Esophagus muscularis mucosa (tissue), 4 donors: ENCODE measurements at places on chromosomes 13 and 19. TPM values are rescaled to one million over a fixed set of nuclear protein-coding genes. Genes with fewer than 3 reads are reported as not detected.

GRCh38 chr13:97948041-97948440 lies 5.4 kb upstream of the IPO5 start:
- H3K27me3 ChIP-seq = no peaks in the 10 kb centered on the region
- H3K4me3 ChIP-seq = no peak overlapping the region
- no peaks in the 10 kb centered on the region for H3K4me1 ChIP-seq
- no peak for DNase-seq
- H3K36me3 ChIP-seq = no peaks in the 10 kb centered on the region
- no peak overlapping the region for H3K27ac ChIP-seq

GRCh38 chr19:56087647-56088496 lies 33.2 kb downstream of the ZNF787 start:
- H3K36me3 ChIP-seq = peaks cover 41% of the 10 kb centered on the region
- no peaks in the 10 kb centered on the region for H3K27me3 ChIP-seq
- DNase-seq = no peak

- no peaks in the 10 kb centered on the region for H3K27me3 ChIP-seq
- H3K27ac ChIP-seq = no peak overlapping the region
- no peak for DNase-seq
- H3K4me1 ChIP-seq = no peaks in the 10 kb centered on the region
- no peak overlapping the region for H3K4me3 ChIP-seq
- no peaks in the 10 kb centered on the region for H3K36me3 ChIP-seq
Observed at GRCh38 chr19:31639306-31639705, 290.1 kb upstream of the TSHZ3 start.

DNA sequence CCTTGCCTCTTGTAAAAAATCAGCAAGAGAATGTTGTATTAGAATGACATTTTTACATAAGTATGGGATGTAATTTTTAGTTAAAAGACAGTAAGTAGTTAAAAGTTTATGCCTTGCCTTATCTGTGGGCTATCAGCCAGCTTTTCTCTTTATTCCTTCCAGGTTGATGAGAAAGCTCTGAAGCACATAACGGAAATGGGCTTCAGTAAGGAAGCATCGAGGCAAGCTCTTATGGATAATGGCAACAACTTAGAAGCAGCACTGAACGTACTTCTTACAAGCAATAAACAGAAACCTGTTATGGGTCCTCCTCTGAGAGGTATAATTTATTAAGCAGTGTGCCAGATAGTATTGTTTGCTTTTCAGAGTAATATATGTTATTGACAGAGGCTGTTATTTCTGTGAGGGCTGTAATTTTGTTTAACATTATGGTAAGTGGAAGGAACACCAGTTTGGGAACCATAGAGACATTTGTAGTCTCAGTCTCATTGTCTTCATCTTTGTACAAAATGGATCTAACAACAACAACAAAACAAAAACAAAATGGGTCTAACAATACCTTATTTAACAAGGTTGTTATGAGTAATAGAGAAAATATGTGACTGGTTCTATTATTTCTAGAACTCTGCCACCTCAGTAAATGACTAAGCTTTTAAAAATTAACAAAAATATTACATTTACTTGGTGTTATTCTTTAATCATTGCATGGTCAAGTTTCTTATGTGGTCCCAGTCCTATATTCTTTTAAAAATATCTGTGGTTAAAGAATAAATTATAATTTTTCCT lies 112.8 kb downstream of the TDRD3 start:
- DNase-seq = no peak
- H3K27ac ChIP-seq = no peak overlapping the region
- peaks cover 21% of the 10 kb centered on the region for H3K36me3 ChIP-seq
- H3K27me3 ChIP-seq = no peaks in the 10 kb centered on the region
- H3K4me1 ChIP-seq = no peaks in the 10 kb centered on the region
- H3K4me3 ChIP-seq = no peak overlapping the region

Gene ZNF99
- total RNA-seq = under 0.01 TPM

Gene KIR2DL4
- total RNA-seq = not detected
